Spleen (tissue), 13 donors: ENCODE measurements at places on chromosomes 3 and 15. TPM values are rescaled to one million over a fixed set of nuclear protein-coding genes. Genes with fewer than 3 reads are reported as not detected.

Gene SLC51A
- total RNA-seq = 14.6 TPM

GRCh38 chr3:151925419-151925818 lies 52.0 kb downstream of the SUCNR1 start:
- H3K4me3 ChIP-seq = no peak overlapping the region
- DNase-seq = no peak
- H3K4me1 ChIP-seq = no peaks in the 10 kb centered on the region

DNA sequence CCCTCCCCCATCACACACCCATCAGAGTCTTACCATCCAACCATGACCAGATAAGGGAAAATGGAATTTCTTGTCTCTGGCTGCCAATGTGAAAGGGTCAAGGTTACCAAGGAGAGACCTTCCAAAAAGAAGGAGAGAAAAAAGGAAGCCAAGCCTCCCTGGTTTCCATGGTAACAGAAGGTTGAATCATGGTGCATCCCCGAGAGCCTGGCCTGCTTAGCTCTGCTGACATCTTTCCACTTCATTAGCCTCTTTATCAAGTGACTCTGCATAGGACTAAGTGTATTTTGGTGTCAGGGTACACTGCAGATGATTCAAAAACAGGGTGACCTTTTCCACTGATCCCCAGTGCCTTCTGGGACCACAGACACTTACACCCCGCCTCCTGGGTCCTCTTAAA lies 225.7 kb upstream of the PPP2R3A start:
- no peak for DNase-seq
- no peak overlapping the region for H3K4me3 ChIP-seq
- no peaks in the 10 kb centered on the region for H3K36me3 ChIP-seq

DNA sequence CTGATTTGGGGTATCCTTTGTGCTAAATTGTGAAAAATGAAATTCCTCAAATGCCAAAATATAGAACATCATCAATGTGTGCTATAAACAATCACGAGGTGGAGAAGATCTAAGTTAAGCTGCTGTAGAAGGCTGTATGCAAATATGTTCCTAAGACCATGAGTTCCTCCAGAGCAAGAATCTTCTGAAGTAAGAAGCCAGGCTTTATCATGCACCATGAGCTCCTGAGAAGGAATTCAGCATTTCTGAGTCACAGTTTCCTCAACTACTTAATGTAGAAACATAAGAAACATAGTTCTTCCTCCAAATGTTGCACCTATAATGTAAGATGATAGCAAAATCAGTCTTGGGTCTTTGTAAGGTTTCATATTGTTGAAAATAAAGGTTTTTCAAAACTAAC lies 241.7 kb upstream of the MDFIC2 start:
- H3K27me3 ChIP-seq = no peaks in the 10 kb centered on the region
- H3K36me3 ChIP-seq = no peaks in the 10 kb centered on the region
- no peak for DNase-seq

DNA sequence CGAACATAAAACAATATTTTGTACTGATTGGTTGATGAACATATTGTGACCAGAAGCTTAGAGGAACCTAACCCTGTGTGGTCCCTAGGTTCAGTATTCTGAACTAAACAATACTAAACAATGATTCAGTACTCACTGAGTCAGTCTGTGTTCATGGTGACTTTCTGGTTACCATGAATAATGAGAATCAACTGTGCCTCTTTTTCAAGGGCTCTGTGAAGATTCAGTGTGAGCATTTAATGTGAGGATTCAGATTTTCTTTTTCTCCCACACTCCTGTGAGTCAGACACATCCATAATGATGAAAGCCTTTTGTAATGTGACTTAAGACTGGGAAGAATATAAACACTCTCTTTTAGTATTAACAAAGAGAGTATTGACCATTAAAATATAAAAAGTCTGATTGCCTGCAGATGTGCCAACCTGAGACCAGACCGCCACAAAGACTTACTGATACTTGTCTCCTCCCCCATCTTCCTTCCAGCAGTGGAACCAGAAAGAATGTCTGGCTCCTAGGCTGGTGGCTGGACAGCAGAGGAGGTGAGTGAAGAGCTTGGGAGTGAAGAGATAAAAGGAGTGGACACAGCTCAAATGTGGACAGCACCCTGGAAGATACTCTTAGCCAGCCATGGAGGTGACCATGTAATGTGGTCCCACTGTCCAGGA lies 17.6 kb upstream of the ACTL6A start:
- no peaks in the 10 kb centered on the region for H3K4me1 ChIP-seq
- H3K36me3 ChIP-seq = no peaks in the 10 kb centered on the region
- no peak overlapping the region for H3K27ac ChIP-seq
- no peak overlapping the region for H3K4me3 ChIP-seq
- no peaks in the 10 kb centered on the region for H3K27me3 ChIP-seq

DNA sequence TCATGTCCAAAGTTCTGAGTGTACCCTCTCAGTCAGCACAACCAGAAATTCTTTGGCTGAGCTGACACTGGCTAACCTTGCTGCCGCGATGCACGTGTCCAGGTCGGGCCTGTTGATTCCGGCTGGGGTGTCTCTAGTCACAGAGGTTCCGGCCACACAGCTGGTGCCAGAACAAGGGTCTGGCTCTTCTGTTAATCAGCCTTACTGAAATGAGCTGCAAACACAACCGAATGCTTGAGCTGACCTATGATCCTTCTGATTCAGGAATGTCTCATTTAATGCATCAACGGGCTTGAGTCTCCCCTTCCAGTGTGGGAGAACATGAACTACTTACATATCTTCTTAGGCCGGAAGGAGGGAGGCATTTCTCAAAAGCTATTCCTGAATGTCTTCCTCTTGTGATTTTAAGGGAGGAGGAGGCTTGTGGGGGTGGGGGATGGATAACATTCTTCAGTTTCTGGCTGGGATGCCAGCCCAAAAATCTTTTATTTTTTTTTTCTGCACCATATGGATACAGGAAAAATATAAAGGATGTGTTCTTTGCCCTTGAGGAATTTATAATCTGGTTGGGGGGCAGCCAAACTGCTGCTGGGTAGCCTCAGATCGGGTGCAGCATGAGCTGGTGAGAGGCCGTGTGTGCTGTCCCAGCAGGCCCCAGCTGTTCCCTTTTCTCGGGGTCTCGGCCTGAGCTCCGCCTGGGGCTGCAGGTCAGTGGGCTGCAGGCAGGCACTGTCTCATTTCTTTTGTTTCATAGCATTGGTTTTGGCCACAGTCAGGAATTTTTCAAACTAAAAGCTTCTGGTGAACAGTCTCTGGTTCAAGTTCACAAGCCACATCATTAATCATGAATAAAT lies 319.1 kb upstream of the TBL1XR1 start:
- H3K27ac ChIP-seq = peak overlapping the region; percentile 12
- H3K4me1 ChIP-seq = peaks cover 31% of the 10 kb centered on the region
- no peaks in the 10 kb centered on the region for H3K36me3 ChIP-seq
- peak; percentile 74 for DNase-seq

DNA sequence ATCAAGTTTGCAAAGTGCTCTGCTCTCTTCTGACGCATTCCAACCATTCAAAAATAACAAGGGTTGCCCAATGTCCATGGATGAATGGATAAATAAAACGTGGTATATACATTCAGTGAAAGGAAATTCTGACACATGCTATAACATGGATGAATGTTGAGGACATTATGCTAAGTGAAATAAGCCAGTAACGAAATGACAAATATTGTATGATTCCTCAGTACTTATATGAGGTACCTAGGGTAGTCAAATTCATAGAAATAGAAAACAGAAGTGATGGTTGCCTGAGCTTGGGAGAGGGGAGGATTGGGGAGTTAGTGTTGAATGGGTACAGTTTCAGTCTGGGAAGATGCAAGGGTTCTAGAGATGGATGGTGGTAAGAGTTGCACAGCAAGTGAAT lies 33.9 kb downstream of the SH3BP5 start:
- H3K27ac ChIP-seq = no peak overlapping the region
- no peak overlapping the region for H3K4me3 ChIP-seq
- H3K27me3 ChIP-seq = no peaks in the 10 kb centered on the region

GRCh38 chr3:70963431-70964275 lies 619.9 kb downstream of the FOXP1 start:
- no peak overlapping the region for H3K27ac ChIP-seq
- no peak for DNase-seq
- no peaks in the 10 kb centered on the region for H3K27me3 ChIP-seq

DNA sequence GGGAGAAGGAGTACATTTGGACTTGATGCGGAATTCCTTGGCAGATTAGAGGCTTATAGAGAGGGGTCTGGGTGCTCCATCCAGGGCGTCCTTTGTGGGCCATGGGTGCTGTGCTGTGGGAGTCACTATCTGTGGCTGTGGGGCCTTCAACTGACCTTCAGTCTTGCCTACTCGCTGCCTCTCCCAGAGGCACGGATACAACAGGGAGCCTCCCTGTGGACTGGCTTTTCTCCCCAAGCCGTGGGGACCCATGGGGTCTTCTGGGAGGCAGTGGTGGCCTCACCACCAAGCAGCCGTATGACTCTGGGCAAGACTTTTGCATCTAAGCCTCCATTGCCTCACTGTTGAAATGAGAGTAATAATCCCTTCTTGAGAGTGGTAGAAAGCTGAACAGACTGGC lies 83.9 kb downstream of the PDCD6IP start:
- DNase-seq = no peak
- H3K4me3 ChIP-seq = no peak overlapping the region
- H3K4me1 ChIP-seq = peaks cover 6% of the 10 kb centered on the region
- H3K36me3 ChIP-seq = no peaks in the 10 kb centered on the region
- H3K27me3 ChIP-seq = no peaks in the 10 kb centered on the region

DNA sequence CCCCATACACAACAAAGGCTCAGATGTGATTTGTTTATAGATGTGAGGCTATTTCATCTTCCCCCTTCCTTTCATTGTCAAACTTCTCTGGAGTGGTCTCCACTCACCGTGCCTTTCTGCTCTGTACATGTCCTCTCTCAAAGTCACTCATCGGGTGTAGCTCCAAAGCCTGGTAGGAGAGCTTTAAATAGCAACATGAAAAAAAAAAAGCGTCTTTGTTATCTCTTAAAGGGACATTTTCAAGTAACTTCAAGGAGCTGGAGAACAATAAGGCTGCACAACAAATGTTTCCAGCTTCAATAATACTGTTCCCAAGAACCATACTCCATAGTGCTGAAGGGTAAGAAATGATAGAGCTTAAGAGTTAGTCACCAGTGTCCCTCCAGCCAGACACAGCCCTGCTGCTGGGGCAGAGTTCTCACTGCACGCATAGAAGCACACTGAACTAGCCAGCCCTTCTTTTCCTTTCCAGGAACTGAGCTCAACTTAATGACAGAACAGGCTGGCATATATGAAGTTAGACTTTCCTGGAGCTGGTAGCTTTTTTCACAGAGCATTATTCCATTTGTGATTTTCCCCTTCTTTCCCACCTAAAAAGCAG lies 8.1 kb downstream of the FBXO40 start:
- no peak overlapping the region for H3K27ac ChIP-seq
- DNase-seq = no peak
- no peaks in the 10 kb centered on the region for H3K4me1 ChIP-seq
- H3K4me3 ChIP-seq = no peak overlapping the region

DNA sequence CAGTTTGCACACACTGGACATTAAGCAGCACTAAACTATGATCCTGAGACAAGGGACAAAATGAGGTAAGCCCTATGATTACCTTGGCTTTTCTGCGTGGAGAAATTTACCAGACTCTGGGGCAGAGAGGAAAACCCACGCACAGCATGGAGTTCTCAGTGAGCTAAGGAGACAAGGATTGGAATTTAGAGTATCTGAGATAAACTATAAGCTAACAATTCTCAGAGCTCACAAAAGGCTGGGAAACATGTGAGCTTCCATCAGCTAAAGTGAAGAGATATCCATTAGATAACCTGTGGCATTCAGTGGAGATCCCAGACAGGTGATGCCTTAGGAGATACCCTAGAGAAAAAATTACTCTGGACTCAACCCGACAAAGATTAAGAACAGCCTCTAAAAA lies 48.7 kb downstream of the NBEAL2 start:
- no peaks in the 10 kb centered on the region for H3K27me3 ChIP-seq
- no peak for DNase-seq
- no peak overlapping the region for H3K27ac ChIP-seq
- no peak overlapping the region for H3K4me3 ChIP-seq
- peaks cover 12% of the 10 kb centered on the region for H3K4me1 ChIP-seq

DNA sequence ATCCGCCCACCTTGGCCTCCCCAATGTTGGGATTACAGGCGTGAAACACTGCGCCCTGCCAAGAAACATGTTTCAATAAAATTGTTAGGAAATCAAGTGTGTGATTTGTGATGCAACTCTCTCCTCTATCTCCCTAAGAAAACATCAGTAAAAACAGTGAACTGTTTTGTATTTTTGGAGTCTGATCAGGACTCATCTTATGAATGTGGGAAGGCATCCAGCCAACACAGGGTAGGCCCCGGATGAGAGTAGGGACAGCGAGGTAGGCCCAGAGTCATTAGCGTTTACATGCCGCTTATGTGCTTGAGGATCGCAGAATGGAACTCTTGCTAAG lies 884 bp upstream of the GLYCTK start:
- H3K27ac ChIP-seq = peak overlapping the region; percentile 98
- DNase-seq = peak; percentile 70
- H3K4me1 ChIP-seq = peaks cover 14% of the 10 kb centered on the region
- peaks cover 11% of the 10 kb centered on the region for H3K36me3 ChIP-seq
- H3K27me3 ChIP-seq = no peaks in the 10 kb centered on the region

DNA sequence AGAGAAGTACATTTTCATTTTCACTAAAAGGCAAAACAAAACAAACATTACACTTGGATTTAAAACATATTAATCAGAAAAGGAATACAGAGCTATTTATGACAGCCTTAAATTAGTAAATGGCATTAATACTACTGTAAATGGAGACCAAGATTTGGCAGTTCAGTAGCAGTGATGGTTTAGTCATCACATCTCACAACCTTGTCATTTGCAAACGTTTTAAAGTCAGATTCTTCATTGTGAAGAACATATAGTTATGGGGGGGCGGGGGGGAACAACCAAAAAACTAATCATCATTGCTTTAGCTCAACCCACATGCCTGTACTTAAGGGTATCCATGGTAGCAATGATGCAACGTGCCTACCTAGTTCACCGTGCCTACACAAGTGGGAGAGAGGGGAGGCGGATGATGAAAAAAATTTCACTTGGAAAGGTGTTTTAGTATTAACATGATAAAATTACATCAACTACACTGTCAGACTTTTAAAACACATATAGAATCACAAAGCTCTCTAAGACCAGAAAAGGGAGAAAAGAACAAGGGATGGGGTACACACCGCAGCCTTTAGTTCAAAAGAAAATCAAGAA lies 40.1 kb downstream of the DLG1 start:
- no peak overlapping the region for H3K27ac ChIP-seq
- DNase-seq = no peak
- peaks cover 10% of the 10 kb centered on the region for H3K4me1 ChIP-seq
- no peaks in the 10 kb centered on the region for H3K36me3 ChIP-seq
- H3K27me3 ChIP-seq = no peaks in the 10 kb centered on the region

- no peaks in the 10 kb centered on the region for H3K27me3 ChIP-seq
- no peak for DNase-seq
- no peak overlapping the region for H3K4me3 ChIP-seq
- no peak overlapping the region for H3K27ac ChIP-seq
These were observed 55.0 kb downstream of the GLB1 start for GRCh38 chr3:33041909-33042308.

DNA sequence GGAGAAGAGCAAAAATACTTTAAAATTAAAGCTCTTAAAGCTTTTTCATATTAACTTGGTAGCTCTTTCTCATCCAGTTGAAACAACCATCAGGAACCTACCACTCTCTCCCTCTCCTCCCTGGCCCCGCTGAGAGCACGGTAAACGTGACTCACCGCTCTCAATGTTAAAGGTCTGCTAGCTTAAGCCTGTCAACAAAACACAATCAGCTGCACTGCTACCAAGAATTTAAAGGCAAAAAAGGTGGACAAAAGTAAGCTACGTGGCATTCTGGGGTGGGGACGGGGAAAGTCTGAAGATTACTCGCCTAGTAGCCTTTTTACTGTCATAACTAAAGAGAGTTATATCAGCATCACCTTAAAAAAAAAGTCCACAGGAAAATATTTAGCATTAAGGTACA lies 8.4 kb upstream of the GP5 start:
- no peak overlapping the region for H3K27ac ChIP-seq
- DNase-seq = no peak
- H3K36me3 ChIP-seq = peaks cover 71% of the 10 kb centered on the region
- no peaks in the 10 kb centered on the region for H3K27me3 ChIP-seq
- no peaks in the 10 kb centered on the region for H3K4me1 ChIP-seq
